ENCODE measurements at places on chromosomes 12 and 14.
A peak's percentile ranks its signal among the peaks of the same experiment; 100 is the strongest.

DNA sequence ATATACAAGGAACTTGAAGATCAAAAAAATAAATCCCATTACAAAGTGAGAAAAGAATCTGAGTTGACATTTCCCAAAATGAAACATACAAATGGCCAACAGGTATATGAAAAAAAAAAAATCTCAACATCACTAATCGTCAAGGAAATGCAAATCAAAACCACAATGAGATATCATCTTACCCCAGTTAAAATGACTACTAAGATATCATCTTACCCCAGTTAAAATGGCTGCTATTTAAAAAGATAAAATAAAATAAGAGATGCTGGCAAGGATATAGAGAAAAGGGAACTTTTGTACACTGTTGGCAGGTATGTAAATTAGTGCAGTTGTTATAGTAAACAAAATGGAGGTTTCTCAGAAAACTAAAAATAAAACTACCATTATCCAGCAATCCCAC, 44.4 kb downstream of the PLEKHG7 start:
- DNase-seq: no peak

DNA sequence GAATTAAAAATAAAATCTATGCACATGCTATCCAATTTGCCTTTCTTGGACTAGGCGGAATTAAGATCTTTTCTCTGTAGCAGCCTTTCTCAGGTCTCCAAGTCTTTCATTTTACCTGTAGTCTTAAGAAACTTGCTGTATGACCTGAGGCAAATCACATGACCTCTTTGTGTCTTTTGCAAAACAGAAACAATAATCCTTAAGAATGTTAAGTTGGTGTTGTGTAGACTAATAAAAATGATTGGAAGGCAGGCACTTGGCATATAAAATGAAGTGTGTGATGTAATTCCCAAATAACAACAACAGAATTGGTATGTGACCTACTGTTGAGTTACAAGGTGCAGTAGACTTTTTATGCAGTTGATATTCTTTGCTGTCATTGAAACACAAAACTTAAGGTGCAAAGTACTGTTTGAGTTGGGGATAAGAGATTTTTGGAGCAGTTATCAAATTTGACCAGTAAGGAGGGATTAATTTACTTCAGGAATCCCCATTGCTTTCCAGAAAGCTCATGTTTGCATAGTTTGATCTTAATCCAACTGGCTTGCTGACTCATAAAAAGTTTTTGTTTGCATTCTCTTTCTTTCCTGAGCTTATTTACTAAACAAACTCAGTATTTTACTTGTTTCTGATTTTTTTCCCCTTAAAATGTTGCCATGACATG, 51.4 kb downstream of the SUSD6 start:
- no peak for DNase-seq

GRCh38 chr12:11958221-11959091, 112.3 kb upstream of the BCL2L14 start:
- peak; percentile 44 for DNase-seq

GRCh38 chr12:50732591-50732990, 31.3 kb upstream of the ATF1 start:
- DNase-seq: no peak

DNA sequence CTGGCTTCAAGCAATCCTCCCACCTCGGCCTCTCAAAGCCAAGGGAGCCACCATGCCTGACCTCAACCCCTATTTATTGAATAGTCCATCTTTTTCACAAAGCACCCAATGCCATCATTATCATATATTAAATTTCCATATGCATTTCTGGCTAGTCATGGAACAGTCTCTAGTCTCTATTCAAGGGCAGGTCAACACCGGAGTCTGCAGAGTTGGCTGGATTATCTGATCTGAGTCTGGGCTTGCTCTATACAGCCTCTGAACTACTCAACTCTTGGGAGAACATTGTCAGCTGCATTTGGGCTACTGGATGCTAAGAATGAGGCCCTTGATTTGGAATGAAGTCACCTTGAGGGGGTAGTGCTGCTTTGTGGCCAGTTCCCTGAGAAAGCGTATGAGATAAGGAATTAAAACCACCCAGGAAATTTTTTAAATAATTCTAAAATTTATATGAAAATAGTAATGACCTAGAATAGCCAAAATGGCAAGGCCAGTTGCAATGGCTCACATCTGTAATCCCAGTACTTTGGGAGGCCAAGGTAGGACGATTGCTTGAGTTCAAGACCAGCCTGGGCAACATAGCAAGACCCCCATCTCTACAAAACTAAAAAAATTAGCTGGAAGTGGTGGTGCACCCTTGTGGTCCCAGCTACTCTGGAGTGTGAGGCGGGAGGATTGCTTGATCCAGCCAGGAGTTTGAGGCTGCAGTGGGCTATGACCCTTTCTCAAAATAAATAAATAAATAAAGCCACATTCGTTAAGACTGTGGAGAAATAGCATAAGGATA, 6.9 kb upstream of the NAA25 start:
- DNase-seq: no peak

DNA sequence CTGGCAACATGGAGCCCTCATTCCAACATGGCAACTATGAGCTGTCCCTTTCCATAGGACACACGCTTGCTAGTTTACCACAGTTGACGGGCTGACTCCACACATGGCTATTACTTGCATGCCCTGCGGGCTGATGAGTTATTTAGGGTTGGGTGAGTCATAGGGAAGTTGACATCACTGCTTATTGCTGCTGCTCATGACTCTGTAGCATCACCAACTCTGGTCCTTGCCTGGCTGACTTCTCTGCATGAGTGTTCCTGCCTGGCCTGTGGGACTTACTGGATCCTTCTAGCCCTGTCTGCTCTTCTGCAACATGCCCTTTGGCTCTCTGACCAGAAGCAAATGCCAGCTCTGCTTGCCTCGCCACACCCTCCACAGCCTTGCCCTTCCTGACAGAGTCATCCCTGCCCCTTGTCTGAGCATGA, 199.5 kb downstream of the ANO6 start:
- no peak for DNase-seq

GRCh38 chr12:278046-278445, 15.4 kb upstream of the SLC6A13 start:
- DNase-seq: no peak

GRCh38 chr12:45203767-45204166, 12.1 kb upstream of the ANO6 start:
- no peak for DNase-seq

GRCh38 chr14:96224480-96225096, 19.9 kb downstream of the BDKRB2 start:
- no peak for DNase-seq
